ENCODE measurements at places on chromosomes 12 and 14. TPM values are rescaled to one million over a fixed set of nuclear protein-coding genes. Genes with fewer than 3 reads are reported as not detected.

DNA sequence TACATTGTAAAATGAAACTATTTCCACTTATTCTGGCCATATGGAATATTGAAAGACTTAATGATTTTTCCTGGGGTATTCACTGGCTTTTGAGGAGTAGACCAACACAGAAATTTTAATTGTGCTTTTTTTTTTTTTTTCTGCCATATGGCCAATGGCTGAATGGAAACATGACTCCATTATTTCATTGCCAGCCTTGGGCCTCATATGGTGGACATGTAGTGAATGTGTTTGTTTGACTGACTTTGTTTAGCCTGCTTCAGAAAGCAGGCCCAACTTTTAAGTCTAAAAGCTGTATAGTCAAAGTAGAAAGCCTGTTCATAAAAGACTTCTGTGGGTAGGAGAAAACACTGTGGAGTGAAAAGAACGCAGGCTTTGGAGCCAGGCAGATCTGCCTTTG, 2.4 kb downstream of the GNG2 start:
- DNase-seq, result no peak

DNA sequence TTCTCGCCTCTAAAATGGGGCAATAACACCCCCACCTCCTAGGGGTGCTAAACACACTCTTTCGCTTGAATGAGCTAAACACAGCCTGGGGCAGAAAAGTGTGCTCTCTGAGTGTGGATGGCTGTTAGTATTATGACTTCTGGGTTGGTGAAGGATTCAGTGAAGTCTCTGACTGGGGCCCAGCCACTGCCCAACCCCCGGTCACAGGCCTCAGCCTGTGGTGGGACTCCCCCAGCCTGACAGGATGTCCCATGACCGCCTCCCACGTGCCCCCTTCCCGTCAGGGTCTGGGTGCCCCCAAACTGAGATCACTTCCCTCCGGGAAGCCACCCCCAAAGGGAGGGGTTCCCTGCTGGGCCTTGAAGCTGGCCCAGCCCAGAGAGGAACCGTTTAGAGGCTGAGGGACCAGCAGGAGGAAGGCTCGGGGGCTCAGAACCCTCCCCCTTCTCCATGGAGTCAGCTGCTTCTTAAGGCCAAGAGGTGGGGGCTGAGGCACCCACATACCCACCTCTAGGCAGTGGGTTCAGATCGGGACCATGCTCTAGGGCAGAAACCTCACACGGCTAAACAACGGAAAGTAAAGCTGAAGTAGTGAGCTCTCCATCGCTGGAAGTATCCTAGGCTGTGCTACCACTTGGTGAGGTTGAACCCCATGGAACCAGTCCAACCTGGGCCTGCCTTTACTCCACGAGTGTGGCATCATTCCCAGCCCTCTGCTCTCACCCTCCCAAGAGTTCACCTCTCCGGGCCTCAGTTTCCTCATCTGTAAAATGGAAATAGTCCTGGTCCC, 13.8 kb downstream of the DTX1 start:
- DNase-seq, result peak; percentile 72

DNA sequence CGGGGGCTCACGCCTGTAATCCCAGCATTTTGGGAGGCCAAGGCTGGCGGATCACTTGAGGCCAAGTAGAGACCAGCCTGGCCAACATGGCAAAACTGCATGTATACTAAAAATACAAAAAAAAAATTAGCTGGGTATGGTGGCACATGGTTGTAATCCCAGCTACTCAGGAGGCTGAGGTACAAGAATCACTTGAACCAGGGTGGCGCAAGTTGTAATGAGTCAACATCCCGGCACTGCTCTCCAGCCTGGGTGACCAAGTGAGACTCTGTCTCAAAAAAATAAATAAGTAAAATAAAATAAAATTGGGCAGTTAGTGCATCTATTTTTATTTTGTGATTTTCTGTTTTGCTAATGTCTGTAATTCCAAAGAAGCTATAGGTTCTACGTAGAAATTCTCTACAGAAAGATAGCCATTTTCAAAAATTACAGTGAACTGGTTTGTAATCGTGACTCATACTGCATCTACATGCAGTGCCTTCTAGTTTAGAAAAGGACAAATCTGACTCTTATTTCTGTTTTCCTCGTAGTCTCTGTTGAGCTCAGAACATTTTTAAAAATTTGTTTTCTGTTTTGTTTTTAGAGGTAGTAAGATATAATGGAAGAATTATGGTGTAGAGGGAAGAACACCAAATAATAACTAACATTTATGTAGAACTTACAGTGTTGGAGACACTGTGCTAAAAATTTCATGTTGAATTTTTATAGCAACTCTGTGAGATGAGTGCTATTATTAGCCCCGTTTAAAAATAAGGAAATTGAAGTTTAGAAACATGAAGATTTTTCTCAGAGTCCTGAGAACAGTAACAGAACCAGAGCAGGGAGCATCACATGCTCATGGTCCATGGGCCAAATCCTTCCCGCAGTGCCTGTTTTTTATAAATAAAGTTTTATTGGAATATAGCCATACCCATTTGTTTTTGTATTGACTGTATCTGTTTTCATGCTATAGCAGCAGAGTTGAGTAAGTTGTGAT, 201.2 kb downstream of the SYNE2 start:
- no peak for DNase-seq

DNA sequence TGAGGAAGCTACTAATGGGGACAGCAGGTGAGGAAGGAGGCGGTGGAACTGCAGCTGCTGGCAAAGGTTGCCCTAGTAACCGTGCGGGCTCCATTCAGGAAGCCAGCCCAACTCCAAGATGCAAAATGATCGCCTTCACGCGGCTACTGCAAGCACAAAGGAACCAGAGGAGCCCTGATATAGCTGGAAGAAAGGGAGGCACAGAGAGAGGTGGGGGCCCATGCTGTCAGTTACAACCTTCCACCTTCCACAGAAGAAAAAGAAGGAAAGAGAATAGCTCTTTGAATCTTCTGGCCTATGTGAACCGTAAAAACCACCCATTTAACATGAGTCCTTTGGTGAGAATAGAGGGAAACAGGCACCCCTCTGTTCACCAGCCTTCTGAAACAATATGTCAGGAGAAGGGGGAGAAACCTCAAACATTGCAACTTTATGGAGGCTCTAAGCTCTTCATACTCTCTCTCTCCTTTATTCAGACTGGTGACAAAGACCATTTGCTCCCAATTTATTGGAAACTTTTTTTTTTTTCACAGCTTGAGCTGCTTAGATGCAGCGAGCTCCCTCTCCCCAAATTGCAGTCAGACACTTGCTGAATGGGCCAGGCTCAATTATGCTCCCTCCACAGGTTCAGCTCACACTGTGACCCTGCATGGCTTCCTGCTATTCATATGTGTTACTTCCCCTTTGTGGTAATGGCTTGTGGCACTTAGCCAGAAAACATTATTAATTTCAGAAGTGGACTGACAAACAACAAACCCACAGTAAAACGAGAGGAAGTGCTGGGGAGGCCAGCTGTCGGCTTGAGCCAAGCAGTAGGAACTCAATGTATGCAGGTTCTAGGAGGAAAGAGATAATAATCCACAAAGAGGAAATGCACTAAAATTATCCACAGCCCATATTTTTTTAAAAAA, 6.2 kb downstream of the DUSP6 start:
- DNase-seq, result peak; percentile 38

DNA sequence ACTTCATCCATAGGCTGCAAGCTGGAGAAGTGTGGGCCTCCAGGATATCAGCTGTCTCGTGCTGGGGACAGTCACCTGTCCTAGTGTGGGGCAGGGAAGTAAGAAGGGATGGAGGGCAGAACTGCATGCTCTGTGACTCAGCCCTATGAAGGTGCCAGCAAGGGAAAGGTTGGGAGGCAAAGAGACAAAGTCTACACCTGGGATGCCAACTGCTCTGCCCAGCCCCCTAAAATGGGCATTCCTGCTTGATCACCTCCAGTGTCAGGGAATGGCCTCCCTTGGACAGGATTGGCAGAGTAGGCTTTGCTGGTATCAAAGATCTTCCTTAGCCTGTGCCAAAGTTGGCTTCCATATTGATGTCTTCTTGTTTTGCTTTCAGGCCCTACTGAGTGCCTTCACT, 335.0 kb downstream of the BCL11B start:
- DNase-seq, result no peak

RAD9B gene
- 3.2 TPM for total RNA-seq

SCNN1A gene
- 3.7 TPM for total RNA-seq

C12orf56 gene
- not detected for total RNA-seq
